ENCODE measurements at places on chromosomes 7 and 10. TPM values are rescaled to one million over a fixed set of nuclear protein-coding genes. Genes with fewer than 3 reads are reported as not detected.
A peak's percentile ranks its signal among the peaks of the same experiment; 100 is the strongest.

SEMA4G gene
- total RNA-seq = 2.5 TPM

DNA sequence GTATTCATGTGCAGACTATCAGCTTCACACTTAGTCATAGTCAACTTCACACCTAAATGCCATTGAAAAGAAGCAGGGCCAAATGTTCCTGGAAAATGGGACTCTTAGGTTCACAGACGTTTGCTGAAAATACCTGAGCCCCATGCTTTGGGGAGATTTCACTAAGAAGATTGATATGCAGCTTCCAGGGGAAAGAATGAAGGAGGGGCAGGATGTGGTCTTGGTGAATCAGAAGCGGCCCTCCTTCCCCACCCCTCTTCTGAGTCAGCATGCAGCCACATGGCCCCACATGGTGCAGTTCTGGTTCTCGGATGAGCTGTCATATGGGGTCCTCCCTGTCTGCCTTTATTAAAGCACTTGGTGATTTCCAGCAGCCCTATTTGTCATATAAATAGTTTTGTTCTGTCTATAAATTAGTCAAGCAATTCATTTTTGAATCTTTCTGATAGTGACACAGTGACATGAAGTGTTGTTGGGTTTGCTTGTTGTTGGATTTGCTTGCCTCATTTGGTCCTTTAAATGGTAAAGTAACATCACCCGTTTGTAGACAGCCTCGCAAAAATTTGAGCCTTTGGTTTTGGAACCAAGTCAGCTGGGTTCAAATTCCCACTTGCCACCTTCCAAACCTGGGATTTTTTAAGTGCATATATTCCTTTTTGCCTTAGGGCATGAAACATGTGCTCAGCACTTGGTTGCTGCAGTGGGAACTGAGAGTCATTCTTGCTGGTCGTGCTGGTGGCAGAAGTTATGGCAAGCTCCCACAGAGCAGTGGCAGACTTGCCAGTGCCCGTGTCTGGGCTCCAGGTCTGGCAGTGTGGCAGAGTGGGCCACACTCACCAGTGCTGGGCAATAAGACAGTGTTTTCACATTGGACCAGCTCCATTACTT is 68.1 kb upstream of the CDK6 start:
- DNase-seq = peak; percentile 90

DNA sequence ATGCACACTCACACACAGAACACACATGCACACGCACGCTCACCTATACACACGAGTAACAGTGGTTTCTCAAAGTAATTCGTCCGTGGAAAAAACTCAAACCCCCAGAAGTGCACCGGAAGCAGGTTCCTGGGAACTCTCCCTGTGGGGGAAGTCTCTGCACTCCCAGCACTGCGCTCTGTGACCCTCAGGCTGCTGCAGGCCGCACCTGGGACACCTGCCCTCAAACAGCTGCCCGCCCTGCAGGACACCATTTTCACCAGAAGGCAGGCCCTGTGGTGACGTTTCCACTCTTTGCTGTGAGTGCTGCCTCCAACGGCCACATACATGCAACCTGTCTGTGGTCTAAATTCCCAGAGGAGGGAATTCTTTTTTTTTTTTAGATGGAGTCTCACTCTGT is 21.3 kb downstream of the YKT6 start:
- no peak for DNase-seq

BMI1 gene
- total RNA-seq = 65.6 TPM

DNA sequence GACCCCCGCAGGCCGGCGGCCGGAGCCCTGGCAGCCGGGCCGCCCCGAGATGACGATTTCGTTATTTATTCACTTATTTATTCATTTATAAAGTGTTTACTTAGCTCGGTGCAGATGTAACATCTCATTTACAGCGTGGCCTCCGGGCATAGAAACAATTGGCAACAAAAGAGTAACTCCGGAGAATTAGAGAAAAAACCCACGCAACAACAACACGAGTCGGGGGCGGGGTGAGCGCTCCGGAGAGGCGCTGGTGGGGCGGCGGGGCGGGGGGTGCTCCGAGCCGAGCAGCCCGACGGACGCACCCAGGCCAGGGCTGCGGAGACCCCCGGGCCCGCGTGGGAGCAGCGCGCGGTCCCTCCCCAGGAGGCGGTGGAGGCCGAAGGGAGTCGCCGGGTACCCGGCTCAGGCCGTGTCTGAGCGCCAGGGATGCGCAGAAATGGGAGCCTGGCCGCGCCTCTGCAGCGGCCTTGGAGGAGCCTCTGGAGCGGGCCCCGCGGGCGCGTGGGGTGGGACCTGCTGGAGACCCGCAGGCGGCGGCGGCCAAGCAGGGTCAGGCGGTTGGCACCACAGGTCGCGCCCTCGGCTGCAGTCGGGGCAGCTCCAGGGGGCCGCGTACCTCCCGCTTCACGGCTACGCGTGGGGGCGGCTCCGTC is 14.3 kb downstream of the UNCX start:
- DNase-seq = no peak

GRCh38 chr7:138886501-138886917 is 88.5 kb upstream of the ATP6V0A4 start:
- peak; percentile 79 for DNase-seq

DNA sequence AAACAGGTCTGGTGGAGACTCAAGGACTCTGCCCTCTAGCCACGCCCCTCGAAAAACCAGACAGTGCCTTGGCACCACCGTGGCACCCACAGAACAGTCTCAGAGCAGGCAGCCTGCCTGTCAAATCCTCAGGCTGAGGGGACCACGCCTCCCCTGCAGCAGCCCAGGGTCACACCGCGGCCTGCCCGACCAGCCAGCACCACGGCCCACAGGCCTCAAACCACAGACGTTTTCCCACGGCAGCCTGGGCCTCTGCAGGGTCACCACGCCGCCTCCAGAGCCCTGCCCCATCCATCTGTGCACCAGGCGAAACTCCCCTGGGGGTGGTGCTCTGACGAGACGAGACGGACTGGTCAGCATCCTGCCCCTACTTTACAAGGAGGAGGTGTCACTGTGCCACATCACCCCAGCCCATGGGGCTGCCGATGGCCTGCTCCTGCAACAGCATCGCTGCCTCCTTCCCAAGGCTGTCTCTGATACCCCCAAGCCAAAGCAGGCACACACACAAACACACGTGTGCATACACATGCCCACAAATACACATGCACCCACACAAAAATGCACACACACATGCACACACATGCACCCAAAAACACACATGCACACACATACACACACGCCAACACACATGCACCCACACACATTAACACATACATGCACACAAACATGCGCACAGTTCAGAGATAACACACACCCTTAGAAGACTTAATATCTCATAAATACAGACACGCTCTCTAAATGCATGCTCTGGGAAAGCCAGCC is 24.6 kb downstream of the PAPOLB start:
- DNase-seq = peak; percentile 21

ZFAND4 gene
- total RNA-seq = 6.5 TPM

SAP25 gene
- 0.21 TPM for total RNA-seq

SLC16A9 gene
- total RNA-seq = 0.88 TPM

DNA sequence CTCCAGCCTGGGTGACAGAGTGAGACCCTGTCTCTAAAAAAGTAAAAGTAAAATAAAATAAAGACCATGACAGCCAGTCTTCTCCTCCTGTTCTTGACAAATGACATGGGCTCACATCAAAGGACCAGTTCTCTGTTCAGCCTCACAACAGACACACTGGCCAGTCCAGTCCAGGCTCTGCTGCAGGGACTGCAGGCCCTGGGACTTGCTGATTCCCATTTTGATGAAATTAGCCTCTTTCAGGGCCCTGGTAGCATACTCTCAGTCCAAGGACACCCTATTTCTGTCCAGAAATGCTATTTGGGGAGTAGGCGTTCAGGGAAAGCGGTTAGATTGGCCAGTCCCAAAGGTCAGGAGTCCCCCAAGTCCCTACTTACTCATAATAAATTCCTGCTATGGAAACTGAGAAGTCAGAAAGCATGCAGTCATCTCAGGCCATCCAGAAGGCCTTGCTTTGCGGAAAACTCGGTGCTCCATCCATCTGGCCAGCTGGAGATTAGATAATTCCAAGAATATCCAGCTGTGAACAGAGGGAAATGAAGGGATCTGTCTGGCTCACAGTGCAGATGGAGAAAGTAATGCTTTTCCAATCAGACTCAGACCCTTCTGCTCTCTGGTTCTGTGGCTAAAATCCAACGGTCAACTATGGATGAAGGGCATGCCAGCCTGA is 74.4 kb downstream of the RAB11FIP2 start:
- no peak for DNase-seq

GRCh38 chr10:125084191-125084613 is 76.2 kb downstream of the CTBP2 start:
- peak; percentile 91 for DNase-seq

Data from myocyte (in vitro differentiated cells).